Kidney glomerular epithelial cell (primary cell): ENCODE measurements at places on chromosomes 13 and 19.

DNA sequence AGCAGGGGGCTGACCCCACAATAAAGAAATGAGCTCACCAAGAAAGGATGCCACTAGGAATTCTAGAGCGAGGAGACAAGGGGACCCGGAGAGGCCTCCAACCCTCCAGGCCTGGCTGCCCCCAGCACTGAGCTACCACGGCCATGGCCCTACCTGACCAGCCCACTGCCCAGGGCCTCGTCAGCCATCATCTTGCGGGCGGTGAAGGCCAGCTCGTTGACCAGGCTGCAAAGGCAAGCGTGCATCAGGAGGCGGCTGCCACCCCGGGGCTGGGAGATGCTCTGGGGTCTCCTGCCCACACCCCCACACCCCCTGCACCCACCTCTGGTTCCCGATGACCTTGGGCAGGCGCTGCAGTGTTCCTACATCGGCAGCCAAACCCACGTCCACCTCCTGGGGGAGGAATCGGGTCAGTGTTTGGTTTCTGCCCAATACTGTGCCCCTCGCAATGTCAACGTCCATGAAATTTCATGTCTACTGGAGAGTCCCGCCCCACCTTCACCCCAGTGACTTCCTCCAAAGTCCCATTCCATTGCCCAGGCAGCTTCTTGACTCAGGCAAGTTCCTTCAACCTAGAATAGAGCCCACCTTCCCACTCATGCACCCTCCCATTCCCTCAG lies 3.5 kb upstream of the LGALS4 start:
- no peak for DNase-seq

DNA sequence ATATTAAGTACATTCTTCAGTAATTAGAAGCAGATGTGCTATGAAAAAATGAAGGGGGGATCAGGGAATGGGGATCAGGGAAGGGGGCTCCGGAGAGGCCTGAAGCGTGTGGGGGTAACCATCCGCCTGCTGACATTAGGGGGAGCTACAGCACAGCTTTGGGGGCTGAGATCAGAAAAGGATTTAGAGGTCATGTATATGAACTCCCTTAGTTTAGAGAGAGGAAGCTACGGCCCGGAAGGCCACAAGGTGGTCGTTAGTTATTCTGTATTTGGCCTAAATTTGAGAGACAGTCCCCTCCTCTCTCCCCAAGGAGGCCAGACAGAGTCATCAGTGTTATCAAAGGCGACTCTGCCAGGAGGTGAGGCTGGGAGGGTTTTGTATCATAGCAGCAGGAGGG lies 99.0 kb downstream of the TM9SF2 start:
- no peak for DNase-seq

DNA sequence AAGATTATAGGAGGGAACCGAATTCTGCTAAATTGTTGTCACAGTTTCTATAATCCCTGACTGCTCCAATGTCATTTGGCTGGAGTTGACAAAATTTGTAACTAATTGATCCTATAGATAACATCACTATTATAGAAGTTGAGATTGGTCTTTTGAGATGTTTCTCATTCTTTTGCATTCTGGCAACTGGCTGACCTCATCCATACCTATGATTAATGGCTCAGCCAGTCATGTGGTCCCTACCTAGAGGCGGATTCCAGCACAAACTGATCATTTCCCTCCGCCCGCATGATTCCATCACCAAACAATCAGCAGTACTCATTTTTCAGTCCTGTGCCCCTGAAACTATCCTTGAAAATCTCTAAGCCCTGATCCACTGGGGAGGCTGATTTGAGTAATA lies 4.2 kb downstream of the PSG2 start:
- no peak for DNase-seq

DNA sequence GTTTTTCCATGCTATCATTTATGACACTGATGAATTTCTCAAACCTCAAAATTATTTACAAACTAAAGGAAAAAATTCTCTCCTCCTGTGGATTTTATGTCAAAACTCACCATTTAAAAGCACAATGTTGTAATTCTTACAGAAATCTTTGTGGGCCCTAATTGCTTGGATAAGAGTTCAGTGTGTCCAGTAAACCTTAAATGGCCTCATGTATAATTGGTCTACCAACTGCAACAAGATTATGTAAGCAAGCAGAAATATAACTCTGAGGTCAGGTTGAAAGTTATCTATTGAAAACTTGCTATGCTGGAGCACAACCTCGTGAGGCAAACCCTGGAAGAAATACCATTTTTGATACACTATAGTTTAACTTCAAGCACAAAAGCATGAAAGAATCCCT lies 22.0 kb downstream of the VWA8 start:
- DNase-seq = no peak

GRCh38 chr13:75749407-75749806 lies 113.3 kb downstream of the LMO7 start:
- DNase-seq = no peak

- no peak for DNase-seq
Measured at GRCh38 chr19:28731577-28731976, 481.4 kb downstream of the UQCRFS1 start.

DNA sequence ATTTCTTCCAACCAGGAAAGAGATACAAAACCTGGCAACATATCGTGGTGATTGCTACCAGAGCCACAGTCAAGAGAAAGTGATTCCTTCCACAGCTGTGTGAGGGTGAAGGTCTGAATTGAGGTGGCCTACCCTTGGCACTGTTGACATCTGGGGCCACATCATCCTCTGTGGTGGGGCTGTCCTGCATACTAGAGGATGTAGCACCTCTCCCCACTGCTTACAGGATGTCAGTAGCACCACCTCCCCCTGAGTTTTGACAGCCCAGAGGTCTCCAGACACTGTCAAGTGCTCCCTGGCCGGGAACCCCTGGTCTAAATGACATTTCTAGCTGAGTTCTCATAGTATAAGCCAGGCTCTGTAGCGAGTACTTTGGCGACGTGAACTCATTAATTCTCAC lies 15.5 kb downstream of the PTGER1 start:
- no peak for DNase-seq

GRCh38 chr19:3178973-3179738 lies 587 bp downstream of the S1PR4 start:
- DNase-seq = no peak

- no peak for DNase-seq
Measured at GRCh38 chr13:27388241-27388640, 36.2 kb upstream of the GTF3A start.

DNA sequence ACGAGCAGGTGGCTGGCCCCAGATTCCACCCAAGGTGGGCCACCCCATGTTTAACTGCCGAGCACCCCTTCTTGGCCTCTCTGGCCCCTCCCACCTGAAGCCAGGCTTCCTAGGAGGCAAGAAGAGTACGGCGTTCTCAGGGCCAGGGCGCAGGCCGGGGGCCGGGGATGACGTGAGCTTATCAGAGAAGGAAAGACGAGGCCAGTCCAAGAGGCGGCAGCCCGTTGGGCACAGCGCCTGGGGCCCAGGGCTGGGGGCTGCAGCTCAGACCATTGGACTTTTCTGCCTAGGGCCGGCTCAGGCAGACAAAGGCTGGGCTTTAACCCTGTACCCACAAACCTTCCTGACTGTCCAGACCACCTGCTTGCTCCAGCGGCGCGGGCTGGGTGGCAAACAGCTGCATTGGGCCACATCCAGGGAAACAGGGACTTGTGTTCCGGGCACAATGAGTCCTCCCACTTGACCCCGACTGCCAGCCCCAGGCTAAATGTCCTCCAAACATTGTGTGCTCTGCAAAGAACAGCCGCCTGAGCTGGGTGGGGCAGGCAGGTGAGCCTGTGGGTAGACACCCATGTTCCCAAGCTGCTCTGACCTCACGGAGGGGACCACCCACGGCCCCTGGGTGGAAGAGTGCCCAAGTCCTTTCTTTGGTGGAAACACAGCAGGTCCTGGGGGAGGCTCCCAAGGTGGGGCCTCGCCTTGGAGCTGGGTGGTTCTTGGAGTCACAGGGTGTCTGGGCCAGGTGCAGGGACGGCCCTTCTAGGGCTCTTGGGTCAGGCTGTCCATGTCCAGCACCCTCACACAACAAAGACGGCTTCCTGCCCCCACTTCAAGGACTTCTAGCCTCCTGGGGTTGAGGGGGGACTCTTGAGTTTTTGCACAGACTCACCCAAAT lies 21.9 kb downstream of the COMP start:
- DNase-seq = no peak

DNA sequence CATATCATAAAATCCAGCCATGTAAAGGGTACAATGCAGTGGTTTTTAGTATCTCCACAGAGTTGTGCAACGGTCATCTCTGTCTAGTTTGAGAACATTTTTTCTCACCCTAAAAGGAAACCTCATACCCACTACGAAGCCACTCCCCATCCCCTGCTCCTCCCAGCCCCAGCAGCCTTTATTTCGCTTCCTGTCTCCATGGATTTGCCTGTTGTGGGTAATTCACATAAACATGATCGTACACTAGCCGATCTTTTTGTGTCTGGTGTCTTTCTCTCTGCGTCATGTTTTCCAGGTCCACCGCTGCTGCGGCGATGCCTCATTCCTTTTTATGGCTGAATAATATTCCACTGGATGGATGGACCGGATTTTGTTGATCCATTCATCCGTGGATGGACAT lies 28.6 kb downstream of the BICRA start:
- DNase-seq = no peak
